ENCODE measurements at places on chromosomes 7 and 10. TPM values are rescaled to one million over a fixed set of nuclear protein-coding genes. Genes with fewer than 3 reads are reported as not detected.

Gene LHPP
- total RNA-seq, result 18.2 TPM

Gene SLC16A12
- total RNA-seq, result 4.4 TPM

Gene TRIM73
- total RNA-seq, result 2.0 TPM

Gene SORBS1
- total RNA-seq, result 72.9 TPM

Gene ACSL5
- total RNA-seq, result 3.6 TPM

Gene WASHC2A
- total RNA-seq, result 41.3 TPM

Gene ERVW-1
- total RNA-seq, result not detected

Gene SPRN
- total RNA-seq, result 3.8 TPM

Gene GBX1
- total RNA-seq, result not detected

Gene PDE1C
- 60.9 TPM for total RNA-seq

Gene PIP
- not detected for total RNA-seq

Gene LRIT1
- total RNA-seq, result 51.8 TPM

Gene PPA1
- 123 TPM for total RNA-seq

Gene LMOD2
- total RNA-seq, result 6.0 TPM

Gene AASS
- total RNA-seq, result 53.1 TPM

Gene SRRM3
- total RNA-seq, result 20.2 TPM

Gene NUB1
- total RNA-seq, result 57.6 TPM

Gene LEP
- total RNA-seq, result not detected

Gene PTPRE
- 12.6 TPM for total RNA-seq

Gene ITPRID1
- total RNA-seq, result 0.11 TPM

Gene PPP1R3C
- 69.8 TPM for total RNA-seq

Gene PCLO
- 34.6 TPM for total RNA-seq

Gene TAS2R38
- total RNA-seq, result not detected

Gene CRTAC1
- total RNA-seq, result 19.3 TPM

Gene MAGI2
- 49.4 TPM for total RNA-seq

Gene AGAP4
- total RNA-seq, result 28.4 TPM
